ENCODE measurements at places on chromosomes 1 and 21.
A peak's percentile ranks its signal among the peaks of the same experiment; 100 is the strongest.

GRCh38 chr21:34800797-34801518, 132.2 kb downstream of the CLIC6 start:
- DNase-seq = no peak

GRCh38 chr1:114448370-114449036, 62.5 kb downstream of the TRIM33 start:
- no peak for DNase-seq

GRCh38 chr1:17729248-17729647, 25.9 kb upstream of the ACTL8 start:
- no peak for DNase-seq

GRCh38 chr21:33244082-33244778, 14.5 kb downstream of the IFNAR2 start:
- peak; percentile 51 for DNase-seq

- DNase-seq = peak; percentile 59
These were observed 2.7 kb downstream of the RGL1 start for GRCh38 chr1:183807549-183808168.
